Dermis blood vessel endothelial cell (primary cell): ENCODE measurements at places on chromosomes 2 and 18.

GRCh38 chr2:105553538-105554196, 154.8 kb upstream of the FHL2 start:
- peak; percentile 51 for DNase-seq

DNA sequence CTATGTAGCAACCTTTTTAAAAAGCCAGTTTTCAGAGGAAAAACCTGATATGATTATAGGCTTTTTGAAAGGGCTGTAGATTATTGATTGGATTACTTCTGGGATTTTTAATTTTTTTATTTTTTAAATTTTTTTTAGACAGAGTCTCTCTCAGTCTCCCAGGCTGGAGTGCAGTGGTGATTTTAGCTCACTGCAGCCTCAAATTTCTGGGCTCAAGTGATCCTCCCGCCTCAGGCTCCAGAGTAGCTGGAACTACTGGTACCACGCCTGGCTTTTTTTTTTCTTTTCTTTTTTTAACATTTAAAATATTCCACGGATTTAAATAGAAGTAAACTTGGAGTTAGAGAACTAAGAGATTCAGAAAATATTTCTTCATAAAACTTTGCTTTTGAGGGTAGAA, 1.2 kb downstream of the MRPL19 start:
- peak; percentile 5 for DNase-seq

DNA sequence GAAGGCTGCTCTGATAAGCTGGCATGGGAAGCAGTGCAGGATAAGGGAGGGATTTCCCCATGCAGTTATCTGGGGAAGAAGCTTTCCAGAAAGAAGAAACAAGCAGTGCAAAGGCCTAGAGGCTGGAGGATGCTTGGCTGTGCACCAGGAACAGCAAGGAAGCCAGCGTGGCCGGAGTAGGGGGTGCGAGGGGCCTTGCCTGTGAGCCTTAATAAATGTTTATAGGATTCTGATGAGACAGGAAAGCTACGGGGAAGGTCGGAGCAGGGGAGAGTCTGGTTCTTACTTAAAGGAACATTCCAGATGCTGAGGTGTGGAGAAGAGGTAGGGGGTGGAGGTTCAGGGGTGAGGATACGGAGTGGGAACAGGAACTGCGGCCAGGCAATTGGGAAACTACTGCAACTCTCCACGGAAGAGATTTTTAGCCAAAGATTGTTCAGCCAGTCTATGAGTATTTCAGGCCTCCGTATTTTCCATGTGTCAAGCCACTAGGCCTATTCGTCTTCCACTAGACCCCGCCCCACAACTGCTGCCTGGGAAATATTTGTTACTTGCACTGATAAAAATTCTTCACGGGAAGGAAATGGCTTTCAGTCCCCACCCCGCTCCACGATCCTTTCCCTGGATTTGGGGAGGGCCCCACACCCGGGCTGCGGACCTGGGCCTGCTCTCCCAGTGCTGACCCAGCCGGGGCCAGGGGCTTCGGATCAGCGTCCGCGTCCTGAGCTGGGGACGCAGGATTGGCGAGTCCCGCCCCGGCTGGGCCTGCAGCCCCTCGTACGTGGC, 516 bp downstream of the EIF2AK2 start:
- peak; percentile 58 for DNase-seq

- DNase-seq = no peak
Observed at GRCh38 chr2:124136110-124136509, 111.0 kb downstream of the CNTNAP5 start.

DNA sequence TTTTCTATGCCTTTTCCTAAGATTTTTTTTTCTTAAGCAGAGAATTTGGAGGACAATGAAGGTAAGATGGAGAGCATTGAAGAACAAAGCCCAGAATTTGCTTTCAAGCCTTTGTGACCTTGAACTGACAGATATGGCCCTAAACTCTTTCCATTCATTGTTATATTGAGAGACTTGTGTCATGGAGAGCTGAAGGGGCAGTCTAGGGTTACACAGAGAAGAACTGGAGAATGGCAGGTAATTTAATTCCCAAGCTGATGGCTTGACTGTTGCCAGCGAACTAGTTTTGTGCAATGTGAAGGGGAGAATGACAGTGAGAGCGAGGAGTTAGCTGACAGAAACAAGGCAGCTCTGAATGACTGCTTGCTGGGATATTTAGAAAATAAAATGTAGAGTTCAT, 1344.2 kb downstream of the LRP1B start:
- no peak for DNase-seq

GRCh38 chr2:159044804-159045286, 76.4 kb downstream of the TANC1 start:
- no peak for DNase-seq

GRCh38 chr2:44779793-44780192, 161.7 kb upstream of the SIX3 start:
- DNase-seq = no peak

- DNase-seq = no peak
Observed at GRCh38 chr2:9720352-9721093, 89.7 kb upstream of the YWHAQ start.

GRCh38 chr2:8680822-8681760, 765 bp upstream of the ID2 start:
- DNase-seq = peak; percentile 69

GRCh38 chr18:48132797-48133655, 202.6 kb upstream of the SMAD2 start:
- DNase-seq = no peak

DNA sequence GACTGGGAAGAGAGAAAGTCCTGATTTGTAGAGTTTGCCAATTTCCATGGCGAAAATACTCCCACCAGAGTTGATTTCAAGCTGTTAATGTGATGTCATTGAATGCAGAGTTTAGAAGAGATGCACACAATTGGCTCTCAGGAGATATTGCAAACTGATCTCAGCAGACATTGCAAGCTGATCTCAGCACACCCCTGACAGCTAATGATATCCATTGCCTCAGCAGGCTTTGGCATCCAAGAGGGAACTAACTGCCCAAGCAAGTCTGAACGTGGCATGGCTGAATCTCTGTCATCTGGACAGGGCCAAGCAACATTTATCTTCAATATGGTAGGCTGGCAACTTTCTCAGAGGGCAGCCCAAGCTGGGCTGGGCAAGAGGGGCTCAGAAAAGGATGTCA, 78.4 kb upstream of the CYP1B1 start:
- no peak for DNase-seq

DNA sequence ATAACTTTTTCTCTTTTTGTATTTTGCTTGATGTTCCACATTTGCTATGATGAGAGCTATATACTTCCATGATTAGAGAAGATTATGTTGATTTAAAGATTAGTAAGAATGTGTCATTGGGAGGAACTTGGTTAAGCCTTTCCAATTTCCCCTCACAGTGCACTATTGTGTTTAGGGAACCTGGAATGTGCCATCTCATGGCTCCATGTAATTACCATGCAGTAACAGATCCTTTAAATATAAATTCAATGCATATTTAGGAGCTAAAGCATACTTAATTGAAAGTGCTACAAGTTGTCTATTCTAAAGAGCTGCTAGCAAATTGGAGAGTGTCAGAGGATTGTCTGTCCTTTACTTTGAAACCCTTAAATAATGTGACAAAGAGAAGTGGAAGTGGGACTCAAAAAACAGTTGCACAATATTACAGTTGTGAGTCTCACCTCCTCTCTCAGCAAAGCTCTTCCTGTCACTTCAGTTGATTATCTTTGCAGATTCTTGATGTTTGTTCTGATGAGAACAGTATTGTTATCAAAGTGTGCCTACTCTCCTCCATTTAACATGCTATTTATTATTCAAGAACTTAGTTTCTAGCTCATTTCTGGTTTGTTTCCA, 1162.7 kb upstream of the ZEB2 start:
- DNase-seq = peak; percentile 9

- no peak for DNase-seq
Observed at GRCh38 chr2:68827666-68828065, 43.5 kb downstream of the BMP10 start.

- no peak for DNase-seq
Observed at GRCh38 chr2:120451334-120451733, 105.4 kb downstream of the INHBB start.

- DNase-seq = no peak
Observed at GRCh38 chr2:30512243-30512886, 65.3 kb downstream of the LCLAT1 start.

DNA sequence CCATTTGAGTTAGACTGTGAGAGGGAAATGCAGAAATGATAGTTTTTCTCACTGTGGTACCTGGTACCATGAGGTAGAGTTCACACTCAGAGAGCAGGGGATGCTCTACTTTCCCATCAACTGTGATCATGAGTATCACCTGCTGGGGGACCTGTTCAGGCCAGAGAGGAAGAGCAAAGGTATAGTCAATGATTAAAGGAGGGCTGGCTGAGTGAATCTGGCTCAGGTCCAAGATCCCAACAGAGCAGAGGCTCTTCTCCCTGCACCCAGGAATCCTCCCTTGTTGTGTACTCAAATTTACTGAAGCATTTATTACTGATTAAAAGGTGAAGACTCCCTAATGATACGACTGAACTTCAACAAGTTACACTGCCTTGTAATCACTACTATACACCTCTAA, 104.6 kb upstream of the CHRNA1 start:
- DNase-seq = no peak

- no peak for DNase-seq
Observed at GRCh38 chr2:15050483-15050882, 418.0 kb downstream of the LRATD1 start.

DNA sequence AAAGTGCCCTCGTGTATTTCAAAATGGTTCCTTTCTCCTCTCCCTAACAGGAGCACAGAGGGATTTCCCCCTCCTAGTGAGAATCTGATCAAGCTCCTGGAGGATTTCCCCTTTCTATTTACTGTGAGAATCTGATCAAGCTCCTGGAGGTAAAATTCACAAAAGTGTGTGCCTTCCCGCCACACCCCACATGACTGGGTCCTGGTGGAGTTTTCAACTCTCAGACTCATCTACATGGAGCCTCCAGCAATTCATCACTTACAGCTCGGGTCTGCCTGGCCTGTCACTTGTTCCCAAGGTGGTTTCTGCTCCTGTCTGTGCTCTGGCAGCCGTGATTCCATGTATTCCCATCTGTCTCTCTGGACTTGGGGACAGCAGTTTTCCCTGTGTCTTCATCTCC, 590.7 kb downstream of the FBXO15 start:
- DNase-seq = no peak

GRCh38 chr18:8747440-8747937, 42.1 kb downstream of the MTCL1 start:
- DNase-seq = peak; percentile 77

- DNase-seq = no peak
Observed at GRCh38 chr2:152046940-152047339, 51.9 kb downstream of the CACNB4 start.

DNA sequence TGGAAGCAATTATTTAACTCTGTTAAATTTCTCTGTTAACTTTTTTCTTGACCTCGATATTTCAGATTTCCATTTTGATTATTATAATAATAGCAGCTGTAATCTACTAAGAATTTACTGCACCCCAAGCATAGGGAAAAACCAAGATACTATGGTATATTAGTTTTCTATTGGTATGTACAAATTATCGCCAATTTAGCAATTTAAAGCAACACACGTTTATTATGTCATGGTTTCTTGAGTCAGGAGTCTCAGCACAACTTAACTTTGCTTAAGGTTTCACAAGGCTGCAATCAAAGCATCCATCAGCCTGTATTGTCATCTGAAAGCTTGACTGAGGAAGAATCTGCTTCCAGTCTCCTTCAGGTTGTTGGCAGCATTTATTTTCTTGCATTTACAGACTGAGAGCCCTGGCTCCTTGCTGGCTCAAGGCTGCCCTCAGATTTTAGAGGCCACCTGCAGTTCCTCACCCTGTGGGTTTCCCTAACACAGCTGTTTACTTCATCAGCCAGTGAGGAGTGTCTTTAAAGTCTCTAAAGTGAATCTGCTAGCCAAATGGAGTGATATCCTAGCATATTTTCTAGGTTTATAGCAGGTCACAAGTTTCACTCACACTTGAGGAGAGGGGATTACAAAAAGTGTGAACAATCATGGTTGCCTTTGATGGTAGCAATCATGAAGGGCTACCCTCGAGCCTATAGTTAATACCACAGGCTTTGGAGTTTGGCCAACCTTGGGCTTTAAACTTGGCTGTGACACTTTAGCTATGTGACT, 4.4 kb upstream of the VPS54 start:
- no peak for DNase-seq
